ENCODE measurements at places on chromosomes 11 and 22.

DNA sequence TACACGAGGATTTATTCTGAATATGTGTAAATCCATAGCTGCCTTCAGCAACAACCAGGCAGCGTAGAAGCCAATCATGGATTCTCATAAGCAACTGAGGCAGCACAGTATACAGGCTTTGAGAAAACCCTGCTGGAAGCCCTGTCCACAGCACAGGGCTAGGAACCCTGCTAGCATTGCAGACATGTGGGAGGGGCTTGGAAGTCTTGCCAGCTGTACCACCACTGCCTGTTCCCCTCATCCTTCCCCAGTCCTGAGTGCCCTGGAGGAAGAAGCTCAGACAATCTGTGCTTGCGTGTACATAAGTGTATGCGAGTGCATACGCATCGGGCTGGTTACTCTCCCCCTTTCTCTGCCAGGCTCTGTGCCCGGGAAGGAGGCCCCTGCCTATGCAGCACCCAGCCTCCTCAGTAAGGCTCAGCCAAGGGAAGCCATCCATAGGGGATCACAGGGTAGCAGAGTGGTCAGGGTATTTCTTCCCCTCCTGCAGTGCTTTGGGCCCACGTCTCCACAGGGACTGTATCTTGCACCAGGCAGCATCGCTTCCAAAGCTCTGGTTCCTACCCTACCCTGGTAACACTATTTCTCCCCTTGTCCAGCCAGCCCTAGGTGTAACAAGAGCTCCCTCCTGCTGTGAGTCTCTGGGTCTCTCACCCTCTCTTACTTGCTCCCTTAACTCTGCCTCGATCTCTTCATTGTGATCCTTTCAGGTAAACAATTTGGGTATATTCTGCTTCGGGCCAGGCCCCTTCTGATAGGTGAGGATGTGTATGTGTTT lies 90.5 kb downstream of the GALNT18 start:
- DNase-seq, result peak; percentile 58

- DNase-seq, result no peak
These were observed 2.9 kb downstream of the DIXDC1 start for GRCh38 chr11:111939836-111940604.

DNA sequence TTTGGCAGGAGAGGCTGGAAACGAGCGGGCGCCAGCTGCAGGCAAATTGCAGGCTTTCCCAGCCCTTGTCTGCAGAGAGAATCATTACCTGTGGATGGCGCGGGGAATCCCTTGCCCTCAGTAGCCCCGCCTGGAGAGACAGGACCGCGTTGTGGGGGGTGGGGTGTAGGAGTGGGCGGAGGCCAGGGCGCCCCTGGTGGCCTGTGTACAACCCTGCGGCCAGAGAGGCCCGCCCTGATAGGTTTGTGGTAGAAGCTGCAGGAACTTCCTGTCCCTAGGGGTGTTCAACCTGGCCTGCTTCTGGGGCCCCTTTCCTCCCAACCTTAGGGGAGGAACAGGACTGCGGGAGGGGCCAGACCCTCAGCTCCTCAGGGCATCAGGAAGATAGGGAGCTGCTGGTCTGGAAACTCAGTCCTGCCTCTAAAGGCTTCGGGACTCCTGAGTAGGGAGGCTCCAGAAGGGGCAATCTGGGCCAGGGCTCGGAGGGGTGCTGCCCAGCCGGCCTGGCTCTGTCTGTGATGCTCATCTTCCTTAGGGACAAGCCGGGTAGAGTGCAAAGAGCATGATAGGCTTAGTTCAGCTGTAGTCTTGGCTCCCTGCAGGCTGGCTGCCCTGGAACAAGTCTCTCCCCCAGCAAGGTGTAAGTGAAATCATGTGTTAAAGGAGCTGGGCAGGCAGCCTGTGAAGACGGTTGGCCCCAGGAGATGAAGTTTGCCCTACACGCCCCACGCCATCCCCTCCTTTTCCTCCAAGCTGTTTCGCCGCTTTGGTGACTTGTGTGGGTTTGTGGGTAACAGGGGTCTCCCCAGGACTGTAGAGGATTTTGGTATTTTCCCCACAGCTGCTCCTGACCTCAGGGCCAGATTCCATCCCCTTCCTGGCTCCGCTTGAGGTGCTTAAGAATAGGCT lies 24.1 kb upstream of the SUSD2 start:
- peak; percentile 45 for DNase-seq

GRCh38 chr11:123484448-123484847 lies 54.4 kb downstream of the GRAMD1B start:
- DNase-seq, result no peak

DNA sequence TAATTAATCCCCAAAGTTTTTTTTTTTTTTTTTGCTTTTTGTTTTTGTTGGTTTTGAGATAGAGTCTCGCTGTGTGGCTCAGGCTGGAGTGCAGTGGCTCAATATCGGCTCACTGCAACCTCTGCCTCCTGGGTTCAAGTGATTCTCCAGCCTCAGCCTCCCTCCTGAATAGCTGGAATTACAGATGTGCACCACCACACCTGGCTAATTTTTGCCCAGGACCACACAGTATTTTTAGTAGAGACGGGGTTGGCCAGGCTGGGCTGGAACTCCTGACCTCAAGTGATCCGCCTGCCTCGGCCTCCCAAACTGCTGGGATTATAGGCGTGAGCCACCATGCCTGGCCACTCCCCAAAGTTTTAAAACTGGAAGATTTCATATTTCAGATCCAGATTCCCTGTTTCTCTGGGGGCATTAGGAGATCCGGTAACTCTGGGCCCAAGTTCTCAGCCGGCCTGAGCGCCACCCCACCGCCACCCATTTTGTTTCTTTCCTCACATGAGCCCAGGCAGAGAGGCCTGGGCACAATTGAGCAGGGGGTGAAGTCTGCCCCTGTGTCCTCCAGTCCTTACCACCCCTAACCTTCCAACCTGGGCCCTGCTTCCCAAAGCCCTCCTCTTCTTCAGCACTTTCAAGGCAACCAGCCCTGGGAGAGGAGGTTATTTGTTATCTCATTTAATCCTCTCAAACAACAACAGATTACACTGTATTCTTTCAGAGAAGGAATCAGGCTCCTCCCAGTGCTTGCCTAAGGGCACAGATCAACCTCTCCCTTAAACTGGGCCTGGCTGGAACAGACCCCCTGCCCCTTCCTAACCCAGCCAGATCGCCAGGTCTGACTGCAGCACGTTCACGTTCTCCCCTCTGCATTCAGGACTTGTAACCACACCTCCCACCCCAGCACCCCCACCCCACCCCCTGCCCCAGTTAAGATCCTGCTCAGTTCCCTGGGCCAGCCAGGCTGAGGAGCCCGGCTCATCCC lies 1.9 kb upstream of the CSNK1E start:
- DNase-seq, result no peak

- DNase-seq, result no peak
These were observed 25.1 kb upstream of the CAPRIN1 start for GRCh38 chr11:34026432-34026831.

GRCh38 chr22:28988457-28988856 lies 73.2 kb downstream of the C22orf31 start:
- DNase-seq, result no peak

GRCh38 chr11:15074206-15075161 lies 1.1 kb downstream of the CALCB start:
- peak; percentile 85 for DNase-seq

DNA sequence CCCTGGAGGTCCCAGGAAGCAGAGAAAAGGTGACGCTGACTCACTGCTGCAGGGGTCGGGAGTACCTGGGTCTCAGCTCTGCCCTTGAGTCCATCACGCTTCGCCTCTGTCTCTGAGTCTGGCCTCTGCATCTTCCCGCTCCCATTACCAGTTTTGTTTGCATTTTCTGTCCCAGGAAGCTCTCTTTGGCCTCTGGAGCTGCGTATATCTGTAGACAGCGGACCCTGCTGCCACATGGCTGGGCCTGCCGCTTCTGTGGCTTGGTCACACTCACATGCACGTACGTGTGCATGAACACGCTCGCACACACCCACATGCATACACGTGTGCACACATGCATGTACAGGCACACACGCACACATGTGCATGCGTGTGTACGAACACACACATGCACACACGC lies 20.8 kb upstream of the APOBEC3A start:
- DNase-seq, result no peak

DNA sequence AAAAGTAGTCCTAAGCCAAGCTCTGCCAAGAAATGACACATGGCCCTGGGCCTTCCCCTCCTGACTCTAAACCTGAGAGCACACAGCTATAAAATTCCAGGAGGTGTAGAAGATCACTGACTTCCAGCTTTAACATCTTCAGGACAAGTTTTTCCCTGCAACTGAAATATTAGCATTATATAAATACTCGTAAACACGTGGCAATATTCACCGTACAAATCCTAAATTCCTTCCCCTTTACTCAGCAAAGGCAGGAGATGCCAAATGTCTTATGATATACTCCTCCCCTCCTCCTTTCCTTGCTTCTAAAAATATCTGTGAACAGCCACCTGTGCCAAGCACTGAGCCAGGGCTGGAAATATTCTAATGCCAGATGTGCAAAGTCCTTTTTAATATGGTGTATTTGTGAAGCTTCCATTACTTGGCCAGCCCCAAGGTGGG lies 194.0 kb downstream of the LARGE1 start:
- DNase-seq, result no peak

GRCh38 chr22:50064453-50064852 lies 6.4 kb upstream of the TTLL8 start:
- no peak for DNase-seq

- no peak for DNase-seq
These were observed 3.0 kb upstream of the NAP1L4 start for GRCh38 chr11:2995031-2995561.

DNA sequence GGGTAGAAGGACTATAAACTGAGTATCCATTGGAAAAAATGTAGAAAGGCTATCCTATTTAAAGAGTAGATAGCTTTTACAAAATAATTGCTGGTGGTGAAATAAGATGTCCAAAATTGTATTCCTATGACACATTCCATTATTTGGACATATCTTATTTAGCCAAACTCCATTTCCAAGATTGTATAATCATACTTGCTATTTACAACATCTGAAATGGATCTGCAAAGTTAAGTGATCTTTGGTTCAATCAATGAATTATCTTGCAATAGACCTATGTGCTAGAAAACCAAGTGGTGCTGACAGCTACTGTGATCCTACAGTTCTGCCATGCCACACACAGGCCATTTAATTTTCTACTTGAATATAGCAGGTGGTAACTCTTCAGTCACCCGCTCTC lies 11.0 kb upstream of the BLID start:
- no peak for DNase-seq

DNA sequence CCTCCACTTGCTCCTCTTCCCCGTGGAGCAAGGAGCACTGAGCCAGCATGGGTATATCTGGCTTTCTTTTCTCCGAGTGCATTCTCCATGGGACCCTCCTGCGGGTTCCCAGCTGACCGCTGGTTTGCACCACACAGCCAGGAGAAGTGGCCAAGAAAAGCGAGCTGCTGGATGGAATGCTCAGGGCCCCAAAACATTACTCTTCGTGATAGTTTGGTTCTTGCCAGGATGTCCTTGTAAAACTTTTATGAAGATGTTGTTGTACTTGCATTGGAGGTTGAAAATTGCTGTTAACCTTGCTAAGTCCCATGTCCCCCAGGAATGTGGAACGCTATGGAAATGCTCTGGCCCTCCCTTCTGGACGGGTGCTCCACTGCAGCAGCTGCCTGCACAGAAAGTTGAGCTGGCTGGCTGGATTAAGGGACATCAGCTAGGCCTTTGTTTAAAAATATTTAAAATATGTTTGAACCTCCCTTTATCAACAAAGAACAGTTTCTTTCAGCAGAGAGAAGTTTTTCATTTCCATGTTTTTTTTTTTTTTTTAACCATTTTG lies 68.7 kb downstream of the ZNRF3 start:
- DNase-seq, result no peak

DNA sequence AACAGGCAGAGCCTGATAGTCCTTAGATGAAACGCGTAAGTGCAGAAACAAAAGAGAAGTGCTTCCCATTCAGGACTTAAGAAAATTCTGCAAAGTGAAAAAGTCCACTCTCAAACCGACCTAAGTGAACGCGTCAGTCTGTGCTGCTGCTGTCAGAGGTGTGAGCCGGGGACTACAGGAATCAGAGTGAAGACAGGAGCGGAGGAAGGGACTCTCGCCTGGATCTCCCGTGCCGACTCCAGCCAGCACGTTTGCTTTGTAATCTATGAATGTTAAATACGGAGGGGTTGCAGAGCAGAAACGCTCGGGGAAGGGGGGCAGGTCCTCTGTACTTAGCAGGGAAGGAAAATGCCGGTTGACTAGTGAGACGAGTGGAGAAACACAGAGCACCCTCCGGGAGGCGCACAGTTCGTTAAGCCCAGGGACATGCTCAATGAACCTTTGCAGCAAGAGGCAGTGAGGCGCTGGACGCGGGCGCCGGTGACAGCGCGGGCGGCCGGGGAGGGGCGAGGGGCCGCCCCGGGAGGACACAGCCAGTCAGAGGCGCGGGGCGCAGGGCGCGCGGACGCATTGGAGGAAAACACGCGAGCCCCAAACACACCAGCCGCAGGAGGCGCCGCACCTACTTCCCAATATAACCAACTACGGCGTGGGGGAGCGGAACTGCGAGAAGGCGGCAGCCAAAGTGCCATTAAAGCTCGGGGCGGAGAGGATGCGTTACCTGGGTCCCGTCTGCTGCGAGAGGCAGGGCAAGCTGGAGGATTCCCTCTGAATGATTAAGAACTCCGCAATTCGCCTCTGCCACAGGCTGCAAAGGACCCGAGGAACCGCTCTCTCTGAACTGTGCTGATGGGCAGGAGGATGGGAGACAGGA lies at the start of gene CNTN5:
CNTN5 (plus strand) TSS at position 598 of the 874 bp plus-strand sequence.
- DNase-seq, result no peak

DNA sequence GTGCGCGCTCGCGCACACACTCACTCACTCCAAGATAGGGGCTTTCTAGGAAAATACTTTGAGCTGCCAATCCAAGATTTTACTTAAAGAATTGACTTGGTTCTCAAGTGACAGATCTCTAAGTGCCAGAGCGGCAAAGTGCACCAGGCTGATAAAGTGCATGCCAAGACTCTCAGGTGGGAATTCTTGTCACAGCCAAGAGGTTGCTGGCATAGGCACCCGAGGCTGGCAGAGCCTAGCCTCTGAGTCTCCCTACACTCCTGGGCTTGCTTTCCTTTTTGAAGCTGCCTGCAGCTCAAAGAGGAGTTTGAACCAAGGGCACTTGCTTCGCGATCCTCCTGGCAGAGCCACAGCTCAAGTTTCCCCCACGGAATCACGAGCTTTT lies 2.5 kb upstream of the ADM start:
- DNase-seq, result peak; percentile 60

DNA sequence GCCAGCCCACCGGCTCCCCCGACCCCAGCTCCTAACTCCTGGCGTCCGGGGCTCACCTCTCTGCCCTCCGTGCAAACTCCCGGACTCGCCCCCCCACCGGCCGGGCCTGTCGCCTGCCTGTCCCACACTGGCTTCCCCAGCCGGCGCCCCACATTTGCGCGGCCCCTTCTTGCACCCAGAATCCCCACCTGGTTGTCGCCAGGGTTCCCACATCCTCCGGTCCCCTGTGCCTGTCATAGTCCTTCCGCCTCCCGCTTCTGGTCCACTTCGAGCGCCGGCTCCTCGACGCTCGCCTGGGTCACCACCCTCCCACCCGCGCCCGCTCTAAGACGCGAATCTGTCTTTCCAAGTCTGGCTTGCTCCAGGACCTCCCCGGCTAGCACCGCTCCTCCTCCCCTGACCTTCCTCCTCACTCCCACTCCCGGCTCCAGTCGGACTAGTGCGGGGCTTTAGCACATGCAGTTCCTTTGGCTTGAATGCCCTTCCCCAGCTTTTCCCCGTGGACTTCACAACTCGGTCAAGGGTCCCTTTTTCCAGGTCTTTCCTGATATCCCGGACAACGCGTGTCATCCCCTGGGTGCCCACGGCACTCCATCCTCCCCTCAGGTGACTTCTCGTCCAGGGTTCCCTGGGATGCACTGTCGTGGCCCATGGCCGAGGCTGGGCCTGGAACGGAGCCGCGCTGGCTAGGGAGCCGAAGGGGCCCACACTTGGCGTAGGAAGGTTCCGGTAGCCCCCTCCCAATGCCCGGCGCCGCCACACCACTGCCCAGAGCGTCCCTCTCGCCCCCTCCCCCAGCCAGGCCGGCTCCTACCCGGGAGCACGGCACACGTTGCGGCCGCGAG lies 635 bp downstream of the SCARF2 start:
- no peak for DNase-seq

Data from NCI-H2029 treated with DMSO at 0.1 percent for 48 hours (cell line).